ENCODE measurements at places on chromosomes 4 and X. TPM values are rescaled to one million over a fixed set of nuclear protein-coding genes. Genes with fewer than 3 reads are reported as not detected.

The P2RY8 gene
- total RNA-seq = not detected

DNA sequence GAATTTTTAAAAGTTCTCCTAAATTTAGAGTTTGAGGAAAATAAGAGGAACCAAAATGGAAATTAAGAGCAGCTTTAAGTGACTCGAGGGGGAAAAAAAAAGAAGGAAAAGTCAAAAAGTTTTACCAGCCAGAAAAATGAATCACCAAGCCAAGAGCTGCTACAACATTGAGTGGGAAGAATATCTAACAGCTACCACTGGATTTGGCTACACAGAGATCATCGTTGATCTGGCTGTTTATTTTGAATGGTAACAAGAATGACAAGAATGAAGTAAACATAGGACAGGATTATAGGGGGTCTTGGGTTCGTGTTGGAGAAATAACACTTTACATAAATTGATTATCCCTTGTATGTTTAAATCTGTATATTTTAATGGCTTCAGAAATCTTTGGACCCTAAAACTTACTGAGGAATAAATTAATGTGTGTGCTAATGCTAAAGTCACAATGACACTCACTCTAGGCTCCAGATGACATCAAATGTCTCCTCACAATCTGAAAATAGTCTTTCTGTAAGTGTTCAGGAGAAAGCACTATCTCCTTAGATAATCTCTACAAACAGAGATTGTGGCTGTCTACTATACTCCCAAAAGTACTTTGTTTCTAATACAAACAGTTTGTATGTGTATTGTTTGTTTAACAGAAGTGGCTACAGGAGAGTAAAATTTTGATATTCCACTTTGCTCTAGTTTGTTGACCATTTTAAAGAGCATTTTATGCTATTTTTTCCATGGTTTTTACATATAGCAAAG, 3.1 kb upstream of the CSN3 start:
- H3K27ac ChIP-seq = no peak overlapping the region
- H3K4me3 ChIP-seq = no peak overlapping the region
- H3K36me3 ChIP-seq = no peaks in the 10 kb centered on the region
- no peak for DNase-seq

- H3K4me3 ChIP-seq = no peak overlapping the region
- peaks cover 5% of the 10 kb centered on the region for H3K4me1 ChIP-seq
- peaks cover 31% of the 10 kb centered on the region for H3K36me3 ChIP-seq
- no peak for DNase-seq
- H3K27me3 ChIP-seq = no peaks in the 10 kb centered on the region
- no peak overlapping the region for H3K27ac ChIP-seq
Measured at GRCh38 chr4:70691661-70692060, 3.3 kb downstream of the UTP3 start.

GRCh38 chr4:36385951-36386571, 104.6 kb downstream of the DTHD1 start:
- no peak overlapping the region for H3K27ac ChIP-seq
- H3K4me3 ChIP-seq = no peak overlapping the region
- no peaks in the 10 kb centered on the region for H3K27me3 ChIP-seq
- no peak for DNase-seq
- no peaks in the 10 kb centered on the region for H3K36me3 ChIP-seq

The LPAR4 gene
- 6.4 TPM for total RNA-seq

The ANXA3 gene
- 21.6 TPM for total RNA-seq

DNA sequence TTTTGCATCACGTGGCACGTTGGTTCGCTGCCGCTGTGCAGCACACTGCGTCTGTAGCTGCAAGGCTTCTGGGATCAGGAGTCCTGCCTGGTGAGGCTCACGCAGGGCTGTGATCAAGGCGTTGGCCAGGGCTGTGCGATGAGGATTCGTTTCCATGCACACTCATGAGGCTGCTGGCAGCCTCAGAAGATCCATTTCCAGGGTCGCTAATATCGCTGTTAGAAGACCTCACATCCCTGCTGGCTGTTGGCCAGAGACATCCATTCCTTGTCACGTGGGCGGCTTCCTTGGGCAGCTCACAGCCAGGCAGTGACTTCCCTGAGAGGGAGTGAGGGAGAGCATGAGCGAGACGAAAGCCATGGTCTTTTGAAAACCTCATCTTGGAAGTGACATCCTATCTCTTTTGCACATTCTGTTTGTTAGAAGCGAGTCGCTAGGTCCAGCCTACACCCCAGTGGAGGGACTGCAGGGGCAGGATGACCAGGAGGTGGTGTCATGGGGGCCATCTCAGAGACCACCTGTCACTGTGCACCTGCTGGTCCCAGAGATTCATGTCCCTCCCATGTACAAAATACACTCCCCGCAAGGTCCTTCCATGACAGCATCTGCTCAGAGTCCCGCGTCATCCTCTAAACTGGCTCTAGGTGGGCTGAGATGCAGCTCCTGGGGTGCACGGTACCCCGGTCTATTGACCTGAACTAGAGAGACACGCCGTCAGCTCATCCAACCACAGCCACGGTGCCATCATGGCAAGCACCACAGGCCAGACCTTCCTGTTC, 12.2 kb downstream of the RGS12 start:
- no peaks in the 10 kb centered on the region for H3K4me1 ChIP-seq
- H3K27ac ChIP-seq = no peak overlapping the region
- no peaks in the 10 kb centered on the region for H3K36me3 ChIP-seq

The MAML3 gene
- total RNA-seq = 4.1 TPM

DNA sequence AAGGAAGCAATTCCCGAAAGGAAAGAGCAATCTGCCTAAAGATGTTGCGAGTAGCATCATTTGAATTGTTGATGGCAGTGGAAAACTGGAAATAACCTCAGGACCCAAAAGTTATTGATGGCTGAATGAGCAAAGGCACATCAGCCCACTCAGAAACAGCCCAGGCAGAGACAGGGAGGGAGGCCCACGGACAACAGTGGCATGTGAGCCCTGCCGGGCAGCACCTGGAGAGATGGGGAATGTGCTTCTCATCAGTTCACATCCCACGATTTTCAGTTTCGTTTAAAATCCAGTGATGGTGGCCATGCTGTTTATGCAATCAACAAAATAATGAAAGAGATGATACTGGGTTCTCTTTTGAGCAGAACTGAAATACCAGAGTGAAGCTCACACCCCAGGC, 80.0 kb downstream of the JAKMIP1 start:
- no peaks in the 10 kb centered on the region for H3K27me3 ChIP-seq
- DNase-seq = no peak
- no peak overlapping the region for H3K27ac ChIP-seq
- H3K36me3 ChIP-seq = no peaks in the 10 kb centered on the region

GRCh38 chr4:14215116-14215770, 587.7 kb upstream of the BOD1L1 start:
- H3K4me3 ChIP-seq = no peak overlapping the region
- no peaks in the 10 kb centered on the region for H3K27me3 ChIP-seq
- no peak for DNase-seq

DNA sequence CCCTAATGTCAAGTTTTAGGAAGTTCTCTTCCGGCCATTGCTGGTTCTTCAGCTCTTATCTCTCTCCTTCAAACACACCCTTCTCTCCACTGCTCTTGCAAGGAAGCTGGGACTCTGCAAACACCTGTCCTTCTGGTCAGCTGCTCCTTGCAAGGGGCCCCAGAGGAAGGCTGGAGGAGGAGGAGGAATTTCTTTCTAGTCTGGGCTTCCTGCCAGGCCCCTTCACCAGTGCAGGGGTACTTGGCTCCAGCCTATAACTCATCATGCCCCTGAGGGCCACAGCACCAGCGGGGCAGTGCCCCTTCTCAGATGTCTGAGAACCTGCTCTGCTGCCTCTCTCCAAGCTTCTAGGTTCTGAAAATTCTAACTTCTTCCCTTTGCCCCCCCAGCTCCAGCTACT, 46.7 kb downstream of the REELD1 start:
- no peak overlapping the region for H3K4me3 ChIP-seq
- H3K36me3 ChIP-seq = no peaks in the 10 kb centered on the region
- H3K4me1 ChIP-seq = no peaks in the 10 kb centered on the region

DNA sequence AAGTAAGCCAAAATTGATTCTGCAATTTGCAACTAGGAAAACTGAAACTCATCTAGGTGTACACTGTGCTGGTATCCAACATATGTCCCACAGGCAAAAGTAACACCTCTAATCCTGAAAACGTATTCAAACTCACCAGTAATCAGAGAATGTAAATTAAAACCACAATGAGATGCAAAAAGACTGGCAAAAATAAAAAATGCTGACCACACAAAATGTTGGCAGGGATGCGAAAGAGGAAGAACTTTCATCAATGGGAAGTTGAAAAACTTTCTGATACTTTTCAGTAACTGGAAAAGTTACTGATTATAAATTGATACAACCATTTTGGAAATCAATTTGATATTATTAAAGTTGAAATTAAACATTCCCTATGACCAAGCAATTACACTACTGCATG, 20.1 kb upstream of the CORIN start:
- no peaks in the 10 kb centered on the region for H3K4me1 ChIP-seq
- H3K27me3 ChIP-seq = no peaks in the 10 kb centered on the region
- no peak for DNase-seq
- H3K27ac ChIP-seq = no peak overlapping the region
- peaks cover 15% of the 10 kb centered on the region for H3K36me3 ChIP-seq

The ZCCHC13 gene
- not detected for total RNA-seq

The XK gene
- 0.85 TPM for total RNA-seq

- H3K27me3 ChIP-seq = no peaks in the 10 kb centered on the region
- no peak for DNase-seq
- peaks cover 2% of the 10 kb centered on the region for H3K4me1 ChIP-seq
- H3K4me3 ChIP-seq = peak overlapping the region; percentile 100
Measured at GRCh38 chr4:153785910-153786721, 2.8 kb downstream of the SFRP2 start.

The SPIN2A gene
- 2.8 TPM for total RNA-seq

- H3K27ac ChIP-seq = no peak overlapping the region
- H3K4me1 ChIP-seq = no peaks in the 10 kb centered on the region
- H3K36me3 ChIP-seq = peaks cover 5% of the 10 kb centered on the region
Measured at GRCh38 chr4:68463796-68464195, 16.5 kb downstream of the TMPRSS11E start.

DNA sequence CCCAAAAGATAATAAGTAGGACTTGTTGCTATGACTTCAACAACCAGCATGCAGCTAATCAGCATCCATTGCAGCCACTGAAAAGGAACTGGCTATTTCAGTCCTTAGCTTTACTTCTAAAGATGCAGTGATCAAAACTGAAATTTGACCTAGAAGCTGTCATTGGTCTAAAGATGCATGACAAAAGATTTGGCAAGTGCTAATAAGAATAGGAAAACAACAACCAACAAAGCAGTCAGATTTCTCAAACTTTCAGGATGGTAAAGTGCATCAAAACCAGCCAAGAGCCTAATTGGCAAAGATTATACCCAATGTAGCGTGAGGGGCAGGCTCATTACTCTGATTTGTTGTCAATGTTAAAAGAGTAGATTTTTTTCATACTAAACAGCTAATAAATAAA, 77.1 kb upstream of the WDR17 start:
- H3K36me3 ChIP-seq = no peaks in the 10 kb centered on the region
- no peaks in the 10 kb centered on the region for H3K4me1 ChIP-seq
- DNase-seq = no peak
- H3K27me3 ChIP-seq = no peaks in the 10 kb centered on the region
- no peak overlapping the region for H3K27ac ChIP-seq
